ENCODE measurements at places on chromosomes 11 and 22.

DNA sequence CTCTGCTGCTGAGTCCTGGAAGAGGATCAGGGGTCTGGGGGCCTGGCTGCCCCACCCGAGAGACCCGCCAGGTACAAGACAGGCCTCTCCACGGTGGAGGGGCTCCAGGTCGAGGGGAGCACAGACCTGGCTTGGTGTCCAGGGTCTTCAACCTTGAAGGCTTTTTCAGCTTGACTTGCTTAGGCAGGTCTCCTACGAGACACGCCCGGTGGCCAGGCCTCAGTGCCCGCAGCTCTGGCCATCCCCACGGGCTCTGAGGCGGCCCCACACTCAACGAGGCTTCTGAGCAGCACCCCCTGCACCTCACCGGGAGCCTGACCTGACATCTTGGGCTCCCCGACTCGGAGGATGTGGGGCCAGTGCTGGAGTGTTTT is 6.6 kb upstream of the PLXNB2 start:
- no peak for DNase-seq

GRCh38 chr22:41048791-41049717 is 43.3 kb upstream of the EP300 start:
- DNase-seq = peak; percentile 94

DNA sequence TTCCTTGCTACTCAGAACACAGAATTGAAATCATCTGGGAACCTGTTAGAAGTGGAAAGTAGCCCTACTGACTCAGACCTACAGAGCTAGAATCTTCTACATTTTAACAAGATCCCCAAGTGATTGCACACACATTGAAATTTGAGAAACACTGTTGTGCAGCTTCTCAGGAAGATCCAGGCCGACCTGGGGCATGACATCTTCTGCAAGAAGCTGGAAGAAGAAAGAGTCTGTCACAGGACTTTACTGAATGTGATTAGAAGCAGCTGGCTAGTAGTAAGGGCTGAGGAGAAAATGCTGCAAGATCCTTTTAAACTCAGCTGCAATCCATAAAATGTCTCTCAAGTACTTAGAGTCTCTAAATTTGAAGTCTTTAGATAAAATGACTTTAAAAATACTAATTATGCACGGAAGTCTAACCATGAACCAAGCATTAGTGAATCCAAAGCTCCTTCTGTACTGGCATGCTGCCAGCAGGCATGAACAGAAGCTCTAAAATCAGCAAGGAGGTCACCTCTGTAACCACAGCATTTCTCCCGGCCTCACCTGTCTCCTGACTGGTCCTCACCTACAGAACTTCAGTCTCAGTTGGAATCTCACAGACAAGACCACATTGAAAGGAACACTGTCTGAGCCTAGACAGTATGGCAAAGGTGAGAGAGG is 85.0 kb downstream of the SERGEF start:
- peak; percentile 37 for DNase-seq

DNA sequence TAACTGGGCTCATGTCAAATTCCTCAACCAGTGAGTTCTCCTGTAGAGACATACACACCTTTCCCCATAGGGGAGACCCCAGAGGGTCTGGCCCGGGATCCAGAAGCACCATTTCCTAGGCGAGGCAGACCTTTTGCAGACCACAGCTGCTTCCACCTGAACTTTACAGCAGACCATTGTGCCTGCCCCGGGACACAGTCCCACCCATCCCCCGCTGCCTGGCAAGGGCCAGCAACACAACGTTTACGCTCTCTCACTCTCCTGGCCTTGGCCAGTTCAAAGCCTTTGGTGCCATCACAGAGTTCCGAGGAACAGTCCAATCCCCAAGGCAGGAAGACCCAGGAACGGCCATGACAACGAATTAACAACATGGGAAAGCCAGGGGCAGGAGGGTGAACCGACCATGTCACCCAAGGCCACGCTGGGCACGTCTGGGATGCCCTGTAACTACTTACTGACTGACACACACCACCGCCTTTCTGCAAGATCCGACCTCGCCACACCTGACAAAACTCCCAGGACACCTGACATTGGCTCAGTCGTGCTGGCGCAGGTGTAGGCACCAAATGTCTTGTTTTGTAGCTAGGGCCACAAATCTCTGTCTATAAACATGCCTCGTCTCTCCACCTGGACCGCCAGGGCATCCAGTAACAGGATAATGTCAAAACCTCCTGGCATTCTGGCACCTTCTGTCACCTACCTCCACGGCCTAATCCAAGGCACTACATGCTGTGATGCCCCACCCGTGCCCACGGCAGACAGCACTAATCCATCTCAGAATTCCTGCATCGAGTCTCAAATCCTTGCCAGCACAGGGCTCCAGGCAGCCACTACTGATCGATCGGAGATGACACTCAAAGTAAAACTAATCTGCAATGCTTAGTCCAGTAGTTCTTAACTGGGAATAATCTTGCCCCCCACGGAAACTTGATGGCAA is 51.3 kb downstream of the MYH9 start:
- no peak for DNase-seq

DNA sequence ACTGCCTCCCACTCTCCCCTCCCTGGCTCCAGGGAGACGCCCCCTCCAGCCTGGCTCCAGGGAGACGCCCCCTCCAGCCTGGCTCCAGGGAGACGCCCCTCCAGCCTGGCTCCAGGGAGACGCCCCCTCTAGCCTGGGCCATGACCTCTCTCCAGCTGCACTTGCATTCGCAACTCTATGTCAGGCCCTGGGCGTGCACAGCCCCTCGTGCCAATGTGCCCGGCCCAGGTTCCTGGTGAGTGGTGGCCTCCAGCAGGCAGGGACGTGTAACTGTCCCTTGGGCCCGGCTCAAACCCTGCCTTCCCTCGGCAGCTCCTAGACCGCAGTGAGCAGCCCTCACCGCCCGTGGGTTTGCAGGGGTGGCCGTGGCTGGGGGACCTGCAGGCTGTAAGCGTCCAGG is 6.9 kb downstream of the MUC6 start:
- DNase-seq = no peak

GRCh38 chr11:65898656-65899355 is 1.4 kb downstream of the FOSL1 start:
- DNase-seq = no peak

DNA sequence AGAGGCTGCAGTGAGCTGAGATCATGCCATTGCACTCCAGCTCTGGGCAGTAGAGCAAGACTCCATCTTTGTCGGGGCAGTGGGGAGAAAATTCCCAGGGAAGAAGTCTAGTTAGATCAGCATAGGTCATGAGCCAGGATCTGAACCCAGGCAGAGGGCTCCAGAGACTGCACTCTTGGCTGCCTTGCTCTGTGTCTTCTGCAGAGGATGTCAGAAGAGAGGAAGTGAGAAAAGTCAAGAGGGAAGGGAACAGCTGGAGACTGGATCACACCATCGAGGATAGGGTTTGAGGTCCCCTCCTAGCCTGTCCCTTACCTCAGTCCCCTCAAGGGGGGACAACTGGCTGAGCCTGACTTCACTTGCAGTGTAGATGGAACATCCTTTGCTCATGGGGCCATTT is 5.8 kb downstream of the MYOD1 start:
- no peak for DNase-seq

DNA sequence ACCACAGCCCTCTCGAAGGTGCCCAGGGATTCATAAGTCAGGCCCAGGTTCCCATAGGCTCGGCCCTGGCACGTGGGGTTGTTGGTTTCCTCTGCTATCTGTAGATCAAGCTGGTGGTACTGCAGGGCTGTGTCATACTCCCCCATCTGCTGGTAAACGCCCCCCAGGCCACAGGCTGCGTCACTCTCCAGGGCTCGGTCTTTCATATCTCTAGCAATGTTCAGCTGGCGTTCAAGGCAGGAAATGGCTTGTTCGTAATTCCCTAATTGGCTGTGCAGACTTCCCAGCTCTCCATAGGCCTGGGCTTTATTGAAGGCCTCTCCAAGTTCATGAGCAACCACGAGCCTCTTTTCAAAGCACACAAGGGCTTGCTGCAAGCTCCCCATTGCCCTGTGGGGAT is 186.4 kb upstream of the PITPNB start:
- no peak for DNase-seq

- DNase-seq = peak; percentile 9
Measured at GRCh38 chr11:1160231-1161101, 2.7 kb downstream of the MUC5AC start.

DNA sequence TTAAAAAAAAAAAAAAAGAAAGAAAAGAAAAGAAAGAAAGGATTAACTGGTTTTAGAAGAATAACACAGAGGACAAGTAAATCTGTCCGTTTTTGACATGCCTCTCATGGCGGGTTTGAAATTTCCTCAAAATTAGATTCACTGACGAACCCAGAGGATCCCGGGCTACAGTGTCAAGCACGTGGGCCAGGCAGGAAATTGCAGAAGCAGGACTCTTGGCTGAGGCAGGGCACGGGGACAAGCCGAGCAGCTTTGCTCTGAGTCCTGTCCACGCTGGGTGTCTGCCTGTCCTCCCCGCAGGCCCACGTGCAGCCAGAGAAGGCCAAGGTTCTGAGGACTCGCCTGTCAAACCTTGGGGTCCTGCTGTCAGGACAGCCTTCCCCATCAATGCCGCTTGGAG is 24.7 kb downstream of the GAL start:
- no peak for DNase-seq

- DNase-seq = no peak
Measured at GRCh38 chr22:25024895-25025294, 72.4 kb downstream of the KIAA1671 start.

- DNase-seq = no peak
Measured at GRCh38 chr11:34904421-34904955, 11.7 kb downstream of the APIP start.

- no peak for DNase-seq
Measured at GRCh38 chr22:36211237-36211861, 9.7 kb upstream of the APOL4 start.

DNA sequence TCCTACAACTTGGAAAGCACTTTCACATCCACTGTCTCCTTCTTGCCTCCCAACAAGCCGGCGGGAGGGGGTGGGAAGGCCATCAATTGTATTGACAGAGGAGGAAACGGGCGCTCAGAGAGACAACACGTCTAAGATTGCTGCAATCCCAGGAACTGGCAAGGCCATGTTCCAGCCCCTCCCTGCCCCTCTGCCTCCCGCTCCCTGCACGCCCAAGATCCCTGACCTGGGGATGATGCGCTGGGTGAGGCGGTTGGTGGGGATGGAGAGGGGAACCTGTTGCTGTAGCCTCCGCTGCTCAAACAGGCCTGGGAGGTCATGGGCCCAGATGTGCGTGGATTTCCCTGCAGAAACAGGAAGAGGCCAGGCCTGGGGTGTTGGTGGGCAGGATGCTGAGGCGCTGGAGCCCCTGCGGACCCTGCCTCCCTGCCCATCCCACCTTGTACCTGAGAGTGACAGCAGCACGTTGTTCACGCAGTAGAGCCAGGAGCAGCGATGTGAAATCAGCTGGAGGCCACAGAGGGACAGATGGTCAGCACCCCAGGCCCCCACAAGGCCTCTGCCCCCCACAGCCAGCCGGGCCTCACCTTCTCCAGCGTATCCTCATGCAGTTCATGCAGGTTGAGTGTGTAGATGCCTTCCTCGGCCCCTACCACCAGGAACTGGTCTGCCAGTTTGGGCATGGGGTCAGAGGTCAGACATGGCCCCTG is 6.8 kb downstream of the MAP4K2 start:
- no peak for DNase-seq

- DNase-seq = no peak
Measured at GRCh38 chr22:21791635-21792625, 56.3 kb upstream of the YPEL1 start.

DNA sequence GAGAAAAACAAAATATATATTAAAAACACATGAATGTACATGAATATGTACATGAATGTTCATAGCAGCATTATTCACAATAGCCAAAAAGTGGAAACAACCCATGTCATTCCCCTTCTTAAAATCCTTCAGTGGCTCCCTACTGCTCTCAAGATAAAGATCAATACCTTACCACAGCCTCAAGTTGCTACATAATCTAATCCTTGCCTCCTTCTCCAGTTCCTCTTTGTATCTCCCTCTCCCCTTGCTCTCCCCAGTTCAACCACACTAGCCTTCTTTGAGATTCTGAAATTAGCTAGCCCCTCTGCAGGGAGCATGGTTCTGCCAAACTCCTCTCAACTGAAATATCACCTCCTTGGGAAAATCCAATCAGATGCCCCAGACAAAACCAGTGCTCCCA is 28.1 kb downstream of the MTMR2 start:
- DNase-seq = no peak

GRCh38 chr11:57237204-57237681 is at the start of gene APLNR:
TSS of gene APLNR (minus strand) at chr11:57237250. CDS start at chr11:57237004, 246 bp downstream.
- no peak for DNase-seq

DNA sequence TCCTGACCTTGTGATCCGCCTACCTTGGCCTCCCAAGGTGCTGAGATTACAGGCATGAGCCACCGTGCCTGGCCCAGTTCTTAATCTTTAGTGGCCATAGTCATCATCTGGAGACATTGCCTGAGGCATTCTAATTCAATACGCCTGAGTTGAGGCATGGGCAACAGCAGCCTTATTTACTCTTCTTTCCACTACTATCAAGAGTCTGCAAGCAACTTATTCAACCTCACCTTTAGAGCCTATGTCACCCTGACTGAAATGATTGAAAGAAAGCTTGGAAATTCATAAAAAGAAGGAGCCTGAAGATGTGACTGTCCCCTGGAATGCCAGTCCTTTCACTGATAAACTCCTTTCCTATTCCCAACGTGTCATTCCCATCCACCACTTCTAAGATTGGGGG is 15.8 kb upstream of the PAFAH1B2 start:
- no peak for DNase-seq

- no peak for DNase-seq
Measured at GRCh38 chr11:118398791-118399559, 2.4 kb upstream of the ATP5MG start.

DNA sequence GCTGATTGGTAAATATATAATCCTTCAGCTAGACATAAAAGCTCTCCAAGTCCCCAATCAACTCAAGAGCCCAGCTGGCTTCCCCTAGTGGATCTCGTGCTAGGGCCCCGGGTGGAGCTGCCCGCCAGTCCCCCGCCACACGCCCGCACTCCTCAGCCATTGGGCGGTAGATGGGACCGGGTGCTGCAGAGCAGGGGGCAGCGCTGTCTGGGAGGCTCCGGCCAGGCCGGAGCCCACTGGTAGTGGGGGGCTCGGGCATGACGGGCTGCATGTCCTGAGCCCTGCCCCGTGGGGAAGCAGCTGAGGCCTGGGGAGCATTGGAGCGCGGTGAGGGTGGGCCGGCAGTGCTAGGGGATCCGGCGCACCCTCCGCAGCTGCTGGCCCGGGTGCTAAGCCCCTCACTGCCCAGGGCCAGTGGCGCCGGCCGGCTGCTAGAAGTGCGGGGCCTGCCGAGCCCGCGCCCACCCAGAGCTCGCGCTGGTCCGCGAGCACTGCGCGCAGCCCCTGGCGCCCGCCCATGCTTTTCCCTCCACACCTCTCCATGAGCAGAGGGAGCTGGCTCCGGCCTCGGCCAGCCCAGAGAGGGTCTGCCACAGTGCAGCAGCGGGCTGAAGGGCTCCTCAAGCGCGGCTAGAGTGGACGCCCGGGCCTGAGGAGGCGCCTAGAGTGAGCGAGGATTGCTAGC is 1680.6 kb upstream of the RAG2 start:
- DNase-seq = no peak

DNA sequence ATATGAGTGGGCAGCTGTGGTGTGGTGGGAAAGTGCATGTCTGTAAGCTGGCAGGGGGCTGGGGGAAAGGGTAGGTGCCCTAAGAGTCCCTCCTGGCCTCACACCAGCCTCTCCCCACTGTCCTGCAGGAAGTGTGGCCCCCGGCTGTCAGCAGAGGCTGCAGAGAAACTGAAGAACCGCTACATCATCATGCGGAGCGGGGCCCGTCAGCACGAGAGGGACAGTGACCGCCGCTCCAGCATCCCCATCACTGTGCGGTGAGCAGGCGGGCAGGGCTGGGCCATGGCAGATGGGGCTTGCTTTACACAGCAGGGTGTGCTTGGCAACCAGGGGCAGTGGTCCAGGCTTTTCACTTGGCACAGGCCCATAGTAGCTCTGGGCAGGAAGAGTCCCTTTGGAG is 19.8 kb downstream of the MCM5 start:
- no peak for DNase-seq

GRCh38 chr22:27558658-27559371 is 242.7 kb downstream of the MN1 start:
- DNase-seq = no peak
